ENCODE measurements at places on chromosomes 7 and 10. TPM values are rescaled to one million over a fixed set of nuclear protein-coding genes. Genes with fewer than 3 reads are reported as not detected.

Gene PPP1R3C
- total RNA-seq, result 2.0 TPM

Gene SH2D4B
- not detected for total RNA-seq

Gene CHCHD1
- 24.5 TPM for total RNA-seq

Gene TMEM225B
- 0.43 TPM for total RNA-seq

Gene FKBP6
- not detected for total RNA-seq

Gene TIMM23B
- total RNA-seq, result 18.6 TPM

Gene KCNMA1
- 28.6 TPM for total RNA-seq

Gene SFTPD
- not detected for total RNA-seq

Gene TMEM196
- not detected for total RNA-seq

Gene LIPN
- not detected for total RNA-seq

Gene LIPM
- not detected for total RNA-seq

Gene MMP21
- total RNA-seq, result not detected

Gene PNLIP
- not detected for total RNA-seq

Gene WNT2
- total RNA-seq, result 6.1 TPM

Gene ZPBP
- not detected for total RNA-seq

Gene PDE6C
- total RNA-seq, result not detected

Gene GPR146
- total RNA-seq, result 224 TPM

Gene PRPS1L1
- not detected for total RNA-seq

Gene CALHM1
- total RNA-seq, result not detected

Gene FAM25C
- not detected for total RNA-seq

Gene RTKN2
- total RNA-seq, result not detected

Gene ABLIM1
- total RNA-seq, result 87.7 TPM

Gene SH2B2
- total RNA-seq, result 4.2 TPM

Gene ANKRD30A
- total RNA-seq, result not detected

Gene HOXA3
- 14.4 TPM for total RNA-seq

Gene PDE1C
- 1.4 TPM for total RNA-seq

Gene HOXA4
- total RNA-seq, result 2.1 TPM

Gene TRIM50
- not detected for total RNA-seq

Gene ETV1
- 5.3 TPM for total RNA-seq

Gene ATP6V0A4
- total RNA-seq, result not detected

Gene ERVW-1
- not detected for total RNA-seq

Gene ACSL5
- total RNA-seq, result 9.3 TPM

Gene CYP2C8
- total RNA-seq, result not detected

Gene DRGX
- total RNA-seq, result not detected

Gene AKR1C2
- total RNA-seq, result 16.6 TPM

Gene INTS15
- total RNA-seq, result 15.2 TPM

Gene GIMAP8
- total RNA-seq, result 28.3 TPM

Gene ZNF488
- not detected for total RNA-seq

Gene CAV1
- 156 TPM for total RNA-seq

Gene CPED1
- 69.5 TPM for total RNA-seq

Gene TAC1
- total RNA-seq, result not detected

Gene VIPR2
- 17.8 TPM for total RNA-seq

Gene ZP3
- 1.1 TPM for total RNA-seq

Gene VAX1
- not detected for total RNA-seq

Gene IDI2
- not detected for total RNA-seq
